ENCODE measurements at places on chromosomes 11 and 22.

- no peak for DNase-seq
Measured at GRCh38 chr22:49601614-49602321, 225.9 kb downstream of the BRD1 start.

DNA sequence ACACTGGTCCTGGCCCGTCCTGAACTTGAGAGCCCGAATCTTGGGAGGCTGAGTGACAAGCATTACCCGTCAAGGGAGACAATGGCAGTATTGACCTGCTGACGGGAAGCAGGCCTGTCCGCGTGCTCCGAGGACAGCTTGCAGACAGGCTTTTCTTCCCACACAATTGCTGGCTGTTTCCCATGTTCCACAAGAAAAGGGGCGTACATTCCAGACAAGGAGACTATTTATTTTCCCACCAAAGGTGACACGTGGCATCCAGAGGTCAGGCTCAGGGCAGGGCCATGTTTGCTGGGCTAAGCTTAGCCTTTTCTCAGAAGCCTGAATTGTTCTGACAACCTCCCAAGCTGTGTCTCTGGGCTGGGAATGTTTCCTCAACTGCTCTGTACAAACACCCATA lies 86.9 kb upstream of the SPON1 start:
- DNase-seq: no peak

DNA sequence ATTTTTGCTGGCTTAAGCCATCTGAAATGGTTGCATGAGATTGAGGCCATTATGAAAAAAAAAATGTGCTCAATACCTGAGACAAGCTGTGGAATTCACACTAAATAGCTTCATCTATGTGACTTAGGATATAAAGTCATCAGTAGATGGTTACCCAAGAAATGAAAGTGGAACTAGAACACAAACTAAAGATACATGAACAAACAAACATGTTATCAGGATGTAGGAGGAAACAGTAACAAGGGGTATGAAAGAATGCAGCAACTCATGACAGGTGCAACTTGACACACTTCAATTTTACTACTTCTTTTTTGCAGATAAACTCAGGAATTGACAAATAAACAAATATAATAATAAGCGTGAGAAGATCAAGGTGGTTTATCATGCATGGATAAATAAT lies 155.0 kb downstream of the WT1 start:
- DNase-seq: no peak

- no peak for DNase-seq
Measured at GRCh38 chr22:36395055-36395849, 7.5 kb upstream of the MYH9 start.

DNA sequence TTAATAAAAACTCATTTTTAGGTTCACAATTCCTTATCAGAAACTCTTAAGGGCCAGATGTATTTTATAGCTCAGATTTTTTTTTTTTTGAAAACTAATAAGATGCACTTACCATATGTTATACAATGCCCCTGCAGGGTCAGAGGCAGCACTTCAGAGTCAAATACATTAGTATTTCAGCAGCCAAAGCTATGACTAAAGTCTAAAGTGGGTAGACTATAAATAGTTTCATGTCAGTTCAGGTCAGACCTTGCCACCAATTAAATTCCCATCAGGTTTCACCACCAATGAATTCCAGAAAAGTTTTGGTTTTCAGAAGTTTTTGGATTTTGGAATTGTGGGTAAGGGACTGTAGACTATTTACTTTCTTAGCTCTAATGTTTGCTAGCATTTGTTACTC lies 75.9 kb downstream of the FAM83F start:
- no peak for DNase-seq

GRCh38 chr22:44834065-44834464 lies 81.7 kb downstream of the ARHGAP8 start:
- no peak for DNase-seq

DNA sequence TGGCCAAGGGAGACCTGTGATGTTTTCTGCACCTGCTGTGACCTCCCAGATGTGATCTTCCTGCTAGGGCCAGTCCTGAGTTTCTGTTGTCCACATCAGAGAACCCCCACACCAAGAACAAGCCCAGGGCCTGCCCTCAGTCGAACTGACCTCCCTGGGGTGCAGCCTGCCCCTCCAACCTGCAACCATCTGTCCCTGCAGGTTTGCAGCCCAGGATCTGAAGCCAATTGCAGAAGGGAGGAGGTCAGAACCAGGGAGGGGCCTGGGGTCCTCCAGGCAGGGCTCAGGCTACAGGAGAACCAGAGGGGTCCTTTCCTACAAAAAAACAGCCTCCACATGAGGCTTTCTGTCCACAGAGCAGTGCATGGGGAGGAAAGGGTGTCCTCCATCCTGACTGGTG lies 807 bp downstream of the TRIM3 start:
- DNase-seq: no peak

DNA sequence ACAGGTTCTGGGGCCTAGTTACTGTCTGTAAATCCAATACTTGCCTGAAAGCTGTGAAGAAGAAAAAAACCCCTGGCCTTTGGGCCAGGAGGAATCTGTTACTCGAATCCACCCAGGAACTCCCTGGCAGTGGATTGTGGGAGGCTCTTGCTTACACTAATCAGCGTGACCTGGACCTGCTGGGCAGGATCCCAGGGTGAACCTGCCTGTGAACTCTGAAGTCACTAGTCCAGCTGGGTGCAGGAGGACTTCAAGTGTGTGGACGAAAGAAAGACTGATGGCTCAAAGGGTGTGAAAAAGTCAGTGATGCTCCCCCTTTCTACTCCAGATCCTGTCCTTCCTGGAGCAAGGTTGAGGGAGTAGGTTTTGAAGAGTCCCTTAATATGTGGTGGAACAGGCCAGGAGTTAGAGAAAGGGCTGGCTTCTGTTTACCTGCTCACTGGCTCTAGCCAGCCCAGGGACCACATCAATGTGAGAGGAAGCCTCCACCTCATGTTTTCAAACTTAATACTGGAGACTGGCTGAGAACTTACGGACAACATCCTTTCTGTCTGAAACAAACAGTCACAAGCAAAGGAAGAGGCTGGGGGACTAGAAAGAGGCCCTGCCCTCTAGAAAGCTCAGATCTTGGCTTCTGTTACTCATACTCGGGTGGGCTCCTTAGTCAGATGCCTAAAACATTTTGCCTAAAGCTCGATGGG lies 13.5 kb downstream of the PIK3IP1 start:
- no peak for DNase-seq

- DNase-seq: no peak
Measured at GRCh38 chr22:44703255-44703870, 1.4 kb downstream of the PRR5 start.

- DNase-seq: no peak
Measured at GRCh38 chr11:86303257-86303656, 1.2 kb downstream of the HIKESHI start.

GRCh38 chr11:2458321-2458720 lies 13.5 kb downstream of the KCNQ1 start:
- no peak for DNase-seq

DNA sequence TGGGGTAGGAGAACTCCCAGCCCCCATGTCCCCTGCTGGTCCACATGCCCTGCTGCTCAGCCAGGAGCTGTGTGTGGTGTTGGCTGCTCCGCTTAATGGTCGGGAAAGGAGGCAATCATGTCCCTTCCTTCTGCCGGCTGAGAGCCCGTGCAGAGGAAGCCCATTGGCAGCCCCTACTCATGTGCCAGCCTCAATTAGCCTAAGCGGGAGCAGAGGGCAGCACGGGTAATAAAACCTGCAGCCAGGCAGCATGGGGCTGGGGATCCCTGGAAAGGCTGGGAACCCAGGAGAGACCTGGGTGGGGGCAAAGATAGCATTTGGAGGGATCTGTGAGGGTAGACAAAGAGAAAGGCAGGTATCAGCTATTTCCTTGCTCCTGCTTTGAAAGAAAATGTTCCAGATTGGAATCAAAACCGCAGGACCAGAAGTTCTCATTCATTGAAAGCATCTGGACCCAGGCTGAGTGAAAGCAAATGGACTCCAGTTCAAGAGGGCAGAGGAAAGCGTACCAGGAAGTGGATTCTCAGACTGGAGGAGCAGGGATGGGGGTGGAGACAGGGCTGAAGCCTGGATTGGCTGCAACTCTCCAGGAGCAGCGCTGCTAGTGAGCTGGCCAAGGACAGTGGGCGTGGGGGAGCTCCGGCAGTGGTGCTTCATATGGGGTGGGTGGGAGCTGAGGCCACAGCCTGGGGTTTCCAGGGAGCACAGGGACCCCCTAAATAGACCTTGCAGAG lies 103.4 kb upstream of the NECTIN1 start:
- DNase-seq: no peak

- DNase-seq: no peak
Measured at GRCh38 chr11:118634431-118635236, 27.2 kb downstream of the PHLDB1 start.

DNA sequence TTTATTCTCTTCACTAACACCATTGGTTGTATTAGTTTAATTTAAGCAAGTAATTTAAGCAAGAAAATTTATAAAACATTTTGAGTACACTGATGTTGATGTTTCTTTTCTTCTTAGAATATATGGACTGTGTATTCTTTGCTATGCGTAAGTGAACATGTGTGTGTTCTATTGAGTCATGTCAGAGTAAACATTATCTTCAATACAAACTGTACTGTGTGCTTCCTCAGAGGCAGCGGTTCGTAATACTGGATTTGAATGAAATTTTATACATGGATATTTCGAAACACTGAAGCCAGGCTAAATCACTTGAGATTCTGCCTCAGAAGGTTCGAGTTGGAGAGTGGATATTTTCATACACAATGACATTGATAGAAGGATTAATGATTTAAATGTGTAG lies 452.6 kb downstream of the LUZP2 start:
- DNase-seq: no peak

Measured in stimulated activated CD8-positive, alpha-beta memory T cell treated with anti-CD3 and anti-CD28 coated beads, Interleukin-4, amount 100 ng/mL, for 1 hour (primary cell).